ENCODE measurements at places on chromosomes 2 and 18.

GRCh38 chr2:68913359-68913758 lies 39.3 kb downstream of the GKN2 start:
- no peak for DNase-seq

DNA sequence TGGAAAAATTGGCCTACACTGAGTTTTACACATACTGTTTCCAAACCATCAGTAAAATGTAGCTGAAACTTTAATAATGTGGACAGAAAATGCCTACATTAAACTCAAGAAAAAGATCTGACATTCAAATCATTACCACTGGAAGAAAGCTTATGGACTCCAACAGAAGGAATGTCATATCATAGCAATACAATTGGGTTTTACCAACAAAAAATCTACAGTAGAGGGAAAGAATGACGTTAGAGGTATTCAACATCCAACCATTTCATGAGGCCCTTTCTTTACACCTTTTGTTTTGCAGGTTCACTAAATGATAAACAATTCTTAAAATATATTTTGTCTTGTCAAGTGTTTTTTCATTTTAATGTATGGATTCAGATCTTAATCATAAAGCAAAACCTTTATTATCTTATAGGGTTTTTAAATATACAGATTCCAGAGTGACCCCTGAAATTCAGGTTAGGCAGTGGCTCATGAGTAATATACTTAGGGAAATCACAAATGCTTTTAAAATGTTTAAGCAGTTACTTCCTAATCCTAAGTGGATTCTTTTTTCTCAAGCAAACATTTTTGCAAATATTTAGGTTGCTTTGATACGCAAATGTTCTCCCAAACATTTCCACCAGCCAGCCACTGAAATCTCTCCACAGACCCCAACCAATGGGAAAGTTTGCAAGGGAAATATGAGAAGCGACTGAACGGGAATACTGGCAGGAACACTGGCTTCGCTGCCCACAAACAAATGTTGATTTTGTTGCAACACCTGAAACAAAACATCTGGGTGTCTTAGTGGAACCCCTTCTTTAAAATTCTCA lies 168.7 kb downstream of the TCF4 start:
- no peak for DNase-seq

DNA sequence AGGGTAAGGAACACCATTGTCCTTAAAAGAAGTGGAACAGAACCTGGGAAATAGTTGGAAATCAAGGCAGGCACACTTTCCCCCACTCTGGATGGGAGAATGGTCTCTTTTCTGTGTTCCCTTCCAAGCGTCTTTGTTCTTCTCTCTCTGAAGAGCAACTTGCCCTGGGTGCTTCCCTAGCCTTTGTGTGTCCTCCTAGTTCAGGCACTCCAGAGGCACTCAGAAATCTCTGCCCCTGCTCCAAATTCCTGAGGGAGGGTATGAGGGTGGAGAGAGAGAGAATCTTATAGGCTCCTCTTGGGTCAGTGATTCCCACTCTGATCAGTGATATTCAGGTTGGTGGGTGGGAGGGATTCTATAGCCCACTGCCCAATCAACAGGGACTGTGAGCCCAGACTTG lies 8.8 kb upstream of the SIX2 start:
- no peak for DNase-seq

DNA sequence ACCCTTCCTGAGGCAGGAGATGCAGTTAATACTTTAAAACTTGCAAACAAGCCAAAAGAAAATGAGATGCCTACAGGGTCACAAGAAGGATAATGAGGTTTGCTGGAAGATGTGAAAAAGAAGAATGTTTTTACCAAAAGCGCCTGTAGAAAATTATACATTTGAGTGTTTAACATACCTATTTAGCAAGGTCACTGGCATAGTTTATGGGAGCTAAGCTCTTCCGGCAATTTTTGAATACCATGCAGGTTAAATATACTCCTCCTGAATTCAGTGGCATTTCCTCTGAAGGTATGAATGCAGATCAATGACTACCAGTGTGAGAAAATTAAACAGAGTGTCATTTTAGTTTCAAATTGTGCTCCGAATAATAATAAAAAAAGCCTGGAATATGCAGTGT lies 21.2 kb upstream of the MAP3K20 start:
- DNase-seq = no peak

GRCh38 chr2:146024212-146024743 lies 1504.4 kb upstream of the ZEB2 start:
- no peak for DNase-seq
